ENCODE measurements at places on chromosomes 7 and 10. TPM values are rescaled to one million over a fixed set of nuclear protein-coding genes. Genes with fewer than 3 reads are reported as not detected.
A peak's percentile ranks its signal among the peaks of the same experiment; 100 is the strongest.

- peak; percentile 9 for DNase-seq
These were observed 18.5 kb upstream of the ACBD5 start for GRCh38 chr10:27258838-27259812.

The C10orf67 gene
- total RNA-seq: not detected

The HOXA6 gene
- total RNA-seq: 8.6 TPM

- DNase-seq: peak; percentile 7
These were observed 36.1 kb downstream of the LRRN3 start for GRCh38 chr7:111126987-111127386.

DNA sequence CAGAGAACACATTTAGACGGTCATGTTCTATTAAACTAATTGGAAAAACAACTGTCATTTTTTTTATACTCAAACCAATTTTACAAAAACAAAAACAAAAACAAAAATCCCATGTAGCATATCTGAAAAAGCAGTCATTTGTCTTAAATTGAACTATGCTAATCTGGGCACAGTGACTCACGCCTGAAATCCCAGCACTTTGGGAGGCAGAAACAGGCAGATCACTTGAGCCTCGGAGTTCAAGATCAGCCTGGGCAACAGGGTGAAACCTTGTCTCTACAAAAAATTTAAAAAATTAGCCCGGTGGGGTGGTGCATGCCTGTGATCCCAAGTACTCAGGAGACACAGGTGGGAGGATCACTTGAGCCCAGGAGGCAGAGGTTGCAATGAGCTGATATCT lies 253.4 kb downstream of the DOCK4 start:
- no peak for DNase-seq

The NUTM2B gene
- total RNA-seq: 0.33 TPM

DNA sequence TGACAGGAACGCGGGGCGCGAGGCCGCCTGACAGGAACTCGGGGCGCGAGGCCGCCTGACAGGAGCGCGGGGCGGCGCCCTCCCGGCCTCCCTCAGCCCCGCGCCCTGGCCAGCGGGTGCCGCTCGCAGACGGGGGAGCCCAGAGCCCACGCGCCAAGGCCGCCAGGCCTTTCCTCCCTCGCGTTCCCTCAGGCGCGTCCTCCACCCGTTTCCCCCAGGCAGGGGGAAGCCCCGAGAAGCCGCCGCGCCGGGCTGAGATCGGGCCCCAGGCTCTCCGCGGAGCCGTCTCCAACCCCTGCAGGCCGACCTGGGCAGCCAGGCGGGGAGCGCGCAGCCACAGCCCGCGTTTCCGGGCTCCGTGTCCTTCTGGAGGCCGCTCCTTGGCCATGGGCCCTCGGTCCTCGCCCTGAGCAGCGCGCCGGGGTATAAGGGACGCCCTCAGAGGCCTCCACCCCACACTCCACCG lies 17.7 kb downstream of the PTPRN2 start:
- DNase-seq: no peak

The ASB4 gene
- total RNA-seq: not detected

DNA sequence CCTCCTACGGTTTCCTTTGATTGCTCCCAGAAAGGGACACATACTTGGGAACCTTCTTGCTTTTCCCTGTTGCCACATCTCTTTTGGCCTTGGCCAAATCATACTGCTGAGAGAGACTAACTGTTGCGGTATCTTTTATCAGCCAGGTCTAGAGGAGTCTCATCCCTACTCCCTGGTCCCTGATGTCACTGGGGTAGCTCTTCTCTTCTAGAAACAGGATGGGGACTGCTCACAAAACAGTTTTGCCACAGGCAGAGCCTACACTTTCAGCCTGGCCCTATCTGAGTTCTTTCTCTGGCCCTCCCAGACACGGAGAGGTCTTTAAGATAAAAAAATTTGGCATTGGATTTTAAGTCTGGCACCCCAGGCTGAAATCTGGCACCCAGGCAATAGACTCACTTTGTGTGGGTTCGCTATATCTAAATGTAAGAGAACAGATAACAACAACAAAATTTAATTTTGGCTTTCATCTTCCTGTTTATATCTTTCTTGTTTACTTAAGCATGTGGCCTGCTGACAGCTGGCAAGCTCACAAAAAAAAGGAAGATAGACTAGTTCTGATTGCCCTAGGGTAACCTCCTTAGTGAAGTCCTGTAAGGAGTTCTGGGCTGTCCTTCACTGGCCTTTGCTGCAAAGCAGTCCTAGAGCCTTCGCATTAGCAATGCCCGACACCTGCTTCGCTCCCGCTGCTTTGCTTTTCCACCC lies 228.3 kb upstream of the NPVF start:
- no peak for DNase-seq

DNA sequence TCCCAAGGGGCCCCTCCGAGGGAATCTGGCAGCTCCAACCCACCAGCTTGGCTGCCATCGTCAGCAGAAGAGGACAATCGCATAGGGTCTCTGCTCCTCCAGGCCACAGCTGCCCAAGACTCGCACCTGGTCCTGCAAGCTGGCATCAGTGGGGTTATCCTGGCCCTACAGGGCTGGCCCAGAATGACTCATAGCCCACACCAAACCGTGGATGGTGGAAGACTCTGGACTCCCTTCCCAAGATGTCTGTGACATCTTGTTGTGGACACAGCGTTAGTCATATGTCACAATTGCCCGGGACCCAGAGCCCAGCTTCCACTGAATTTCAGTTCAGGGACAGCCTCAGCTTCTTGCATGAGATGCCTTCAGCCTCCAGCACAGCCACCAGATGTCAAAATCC lies 91.5 kb upstream of the CUX1 start:
- DNase-seq: no peak

- DNase-seq: no peak
These were observed at the start of gene GTF2I for GRCh38 chr7:74657692-74658177. Gene GTF2I, plus strand, starts transcription at chr7:74657718. Its CDS starts 31,411 bp downstream, at chr7:74689129.

- DNase-seq: no peak
These were observed 613.8 kb downstream of the ZWINT start for GRCh38 chr10:55747244-55747643.

DNA sequence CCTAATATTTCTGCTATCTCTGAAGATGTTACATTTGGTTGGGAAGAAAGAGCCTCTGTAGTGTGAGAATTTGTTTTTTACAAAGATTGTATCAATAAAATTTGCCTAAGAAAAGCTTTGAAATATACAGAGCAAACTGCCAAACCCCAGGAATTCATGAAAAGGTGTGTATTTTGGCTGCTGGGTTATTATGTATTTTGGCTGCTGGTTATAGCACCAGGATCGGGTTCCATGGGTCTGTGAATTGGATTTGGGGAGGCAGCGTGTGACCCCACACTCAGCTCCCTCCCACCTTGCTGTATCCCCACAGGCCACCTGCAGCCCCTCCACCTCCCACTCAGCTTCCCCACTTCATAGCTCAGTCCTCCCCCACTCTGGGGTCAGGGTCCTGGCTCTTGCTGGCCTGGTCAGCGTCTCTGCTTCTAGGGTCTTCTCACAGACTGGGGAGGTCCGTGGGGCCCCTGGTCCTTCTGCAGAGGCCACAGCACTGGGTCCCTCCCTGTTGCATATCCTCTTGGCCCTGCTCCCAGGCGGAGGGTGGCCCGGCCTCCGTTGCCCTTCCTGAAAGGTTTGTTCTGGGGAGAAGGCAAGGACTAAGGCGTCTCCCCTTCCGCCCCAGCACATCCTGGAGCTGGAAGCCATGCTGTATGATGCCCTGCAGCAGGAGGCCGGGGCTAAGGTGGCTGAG lies 24.0 kb upstream of the DPYSL4 start:
- DNase-seq: no peak

The AKR1C1 gene
- total RNA-seq: 74.0 TPM

- no peak for DNase-seq
These were observed 449.1 kb downstream of the TYW1 start for GRCh38 chr7:67445728-67446127.

GRCh38 chr7:115232041-115232440 lies 310.1 kb downstream of the MDFIC start:
- peak; percentile 1 for DNase-seq

DNA sequence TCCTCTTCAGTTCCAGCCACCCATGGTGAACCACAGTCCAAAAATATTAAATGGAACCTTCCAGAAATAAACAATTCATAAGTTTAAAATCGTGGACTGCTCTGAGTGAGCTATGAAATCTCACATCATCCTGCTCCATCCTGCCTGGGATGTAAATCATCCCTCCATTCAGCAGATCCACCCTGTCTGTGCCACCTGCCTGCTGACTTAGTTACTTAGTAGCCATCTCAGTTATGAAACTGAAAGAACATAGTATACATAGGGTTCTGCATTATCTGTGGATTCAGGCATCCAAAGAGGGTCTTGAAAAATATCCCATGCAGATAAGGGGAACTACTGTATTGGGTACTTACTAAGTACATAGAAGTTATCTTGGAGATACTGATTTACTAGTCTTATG lies 89.0 kb downstream of the ST8SIA6 start:
- no peak for DNase-seq

GRCh38 chr7:44215531-44215930 lies 14.8 kb downstream of the YKT6 start:
- DNase-seq: no peak

DNA sequence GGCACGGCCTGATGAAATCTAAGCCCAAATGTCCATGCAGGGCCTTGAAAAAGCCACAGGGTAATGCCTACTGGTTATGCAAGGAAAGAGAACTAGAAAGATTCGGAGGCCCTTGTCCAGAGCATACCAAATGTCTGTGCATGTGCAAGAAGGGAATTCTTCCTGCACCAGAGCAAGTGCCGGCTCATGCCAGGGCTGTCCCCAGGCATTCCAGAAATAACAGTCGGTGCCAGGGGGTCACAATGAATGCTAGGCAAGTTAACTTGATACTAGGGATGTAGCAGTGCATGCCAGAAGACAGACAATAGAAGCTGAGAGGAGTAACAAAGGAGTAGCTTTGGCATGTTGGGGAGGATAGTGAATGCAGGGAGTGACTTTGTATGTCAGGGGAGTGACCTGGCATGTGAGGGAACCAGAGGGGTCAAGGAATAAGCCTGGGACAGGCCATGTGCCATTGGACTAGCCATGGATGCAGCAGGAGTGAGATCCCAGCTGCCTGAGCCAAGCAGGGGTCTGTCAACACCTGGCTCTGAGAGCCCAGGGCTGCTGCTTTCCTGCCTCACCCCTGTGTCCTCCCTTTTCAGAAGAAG lies 119.5 kb upstream of the UNC5B start:
- DNase-seq: no peak

DNA sequence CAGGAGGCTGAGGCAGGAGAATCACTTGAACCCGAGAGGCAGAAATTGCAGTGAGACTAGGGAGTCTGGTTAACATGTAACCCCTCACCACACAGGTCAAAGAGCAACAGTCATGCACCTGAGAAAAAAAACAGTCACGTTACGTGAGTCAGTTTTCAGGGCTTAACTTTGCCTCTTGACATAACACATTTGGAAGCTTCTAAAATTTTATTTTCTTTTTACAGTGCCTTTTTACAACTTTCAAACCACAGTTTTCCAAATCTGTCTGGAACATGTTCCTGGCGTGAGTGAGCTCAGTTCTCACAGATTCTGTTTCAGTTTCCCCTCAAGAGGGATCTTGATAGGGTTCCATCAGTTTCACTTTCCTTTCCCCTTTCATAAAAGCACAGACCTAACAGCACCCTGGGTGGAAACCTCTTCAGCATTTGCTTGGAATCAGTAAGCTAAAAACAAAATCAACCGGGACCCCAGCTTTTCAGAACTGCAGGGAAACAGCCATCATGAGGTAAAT lies 4.4 kb downstream of the IFIT3 start:
- peak; percentile 57 for DNase-seq

GRCh38 chr10:132466520-132467463 lies 69.8 kb downstream of the PWWP2B start:
- DNase-seq: no peak

DNA sequence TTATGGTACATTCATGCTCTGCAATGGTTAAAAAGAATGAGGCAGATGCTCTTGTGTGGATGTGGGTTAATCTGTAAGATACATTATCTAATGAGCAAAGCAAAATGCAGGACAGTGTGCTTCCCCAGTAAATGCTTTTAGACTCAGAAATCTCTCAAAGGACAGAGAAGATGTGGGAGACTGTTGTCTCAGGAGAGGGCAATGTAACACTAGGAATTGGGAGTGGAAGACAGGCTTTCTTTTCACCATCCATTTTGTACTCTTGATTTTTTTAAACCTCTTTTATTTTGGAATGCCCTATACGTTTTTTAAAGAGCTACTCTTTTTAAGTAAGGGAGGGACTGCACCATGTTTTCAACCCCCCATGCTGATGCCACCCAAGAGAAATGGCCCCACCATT lies 77.5 kb upstream of the ADAM12 start:
- no peak for DNase-seq

GRCh38 chr10:100776671-100777070 lies 31.3 kb downstream of the PAX2 start:
- DNase-seq: no peak

DNA sequence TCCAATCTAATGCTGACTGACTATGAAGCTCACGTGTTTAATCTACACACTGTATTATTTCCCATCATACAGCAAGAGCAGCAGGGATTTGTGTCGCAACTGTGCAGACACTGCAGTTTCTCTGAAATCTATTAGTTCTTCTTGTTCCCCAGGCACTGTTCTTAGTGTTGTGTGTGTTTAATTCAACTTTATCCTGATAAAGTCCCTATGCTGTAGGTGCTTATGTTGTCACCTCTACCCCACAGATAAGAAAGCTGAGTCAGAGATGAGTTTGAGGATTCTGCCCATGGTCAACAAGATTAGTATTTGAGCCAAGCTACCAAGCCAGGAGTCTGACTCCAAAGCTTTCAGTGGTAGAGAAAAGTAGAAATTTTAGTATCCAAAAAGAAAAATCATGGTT lies 22.5 kb upstream of the EPHB6 start:
- DNase-seq: no peak

GRCh38 chr10:73873838-73874215 lies 528 bp downstream of the CAMK2G start:
- DNase-seq: no peak

Measured in dermis blood vessel endothelial cell (primary cell).